ENCODE measurements at places on chromosomes 2 and 18. TPM values are rescaled to one million over a fixed set of nuclear protein-coding genes. Genes with fewer than 3 reads are reported as not detected.

DNA sequence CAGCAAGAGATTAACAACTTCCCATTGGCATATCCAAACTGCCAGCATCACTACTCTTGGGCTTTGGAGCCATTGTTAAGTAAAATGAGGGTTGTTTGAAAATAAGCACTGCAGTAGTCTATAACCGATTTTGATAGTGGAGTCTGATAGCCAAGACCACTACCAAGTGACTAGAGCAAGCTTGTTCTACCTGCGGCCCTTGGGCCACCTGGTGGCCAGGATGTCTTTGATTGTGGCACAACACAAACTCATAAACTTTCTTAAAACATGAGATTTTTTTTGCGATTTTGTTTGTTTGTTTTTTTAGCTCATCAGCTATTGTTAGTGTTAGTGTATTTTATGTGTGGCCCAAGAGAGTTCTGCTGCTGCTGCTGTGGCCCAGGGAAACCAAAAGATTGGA, 11.0 kb downstream of the UBE2E3 start:
- DNase-seq, result no peak

Gene ACTG2
- 0.17 TPM for total RNA-seq

GRCh38 chr2:29269095-29269764, 154.0 kb downstream of the CLIP4 start:
- DNase-seq, result no peak

Gene CELF4
- not detected for total RNA-seq

DNA sequence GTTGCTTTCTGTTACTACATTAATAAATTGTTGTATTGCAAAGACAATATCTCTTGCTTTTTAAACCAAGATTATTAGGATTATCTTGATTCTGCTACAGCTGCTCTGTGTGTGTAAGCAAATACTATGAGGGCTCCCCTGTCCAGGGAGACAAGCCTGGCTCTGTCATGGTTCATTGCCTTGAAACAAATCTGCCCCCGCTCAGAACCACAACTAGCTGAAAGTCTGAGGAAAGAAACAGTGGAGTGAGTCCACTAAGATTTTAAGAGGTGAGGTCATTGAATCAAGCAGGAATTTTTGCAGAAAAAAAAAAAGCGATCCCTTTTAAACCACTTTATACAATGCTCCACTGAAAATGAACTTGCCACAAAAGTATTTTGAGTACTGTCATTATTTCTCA, 30.8 kb upstream of the LRRTM4 start:
- DNase-seq, result no peak

Gene GNAL
- total RNA-seq, result 0.09 TPM

GRCh38 chr2:40543381-40543780, 91.5 kb upstream of the SLC8A1 start:
- no peak for DNase-seq

GRCh38 chr2:216159144-216159543, 50.0 kb downstream of the XRCC5 start:
- no peak for DNase-seq

DNA sequence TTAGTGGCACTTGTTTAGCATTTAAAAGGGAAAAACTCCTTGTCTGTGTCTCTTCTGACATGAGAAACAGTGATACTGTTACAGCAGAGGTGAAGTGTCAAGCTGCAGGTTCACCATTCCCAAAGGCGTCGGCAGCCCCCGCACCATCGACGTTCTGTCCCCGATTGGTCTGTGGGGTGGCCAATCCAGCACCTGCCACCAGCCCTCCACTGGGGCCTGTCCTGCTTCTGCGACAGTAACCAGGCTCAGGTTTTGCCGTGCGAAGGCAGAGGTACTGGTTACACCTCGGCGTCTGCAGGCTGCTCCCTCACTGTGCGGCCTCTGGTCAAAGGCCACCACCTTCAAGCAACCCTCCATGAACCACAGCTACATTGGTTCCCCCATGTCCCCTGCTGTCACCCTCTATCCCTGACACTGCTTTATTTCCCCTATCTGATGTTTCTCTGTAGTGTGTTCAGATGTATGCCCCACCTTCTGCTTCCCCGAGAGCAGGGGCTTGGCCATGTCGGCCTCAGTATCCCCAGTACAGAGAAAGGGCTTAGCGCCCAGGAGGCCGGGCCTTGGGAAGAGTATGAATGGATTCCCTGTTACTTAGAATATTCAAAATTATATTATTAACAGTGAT, 8.6 kb upstream of the ESPNL start:
- no peak for DNase-seq

Gene RGPD6
- total RNA-seq, result 8.9 TPM

- DNase-seq, result no peak
Observed at GRCh38 chr2:127859712-127860085, 1.7 kb upstream of the POLR2D start.

Gene MEP1B
- total RNA-seq, result not detected

DNA sequence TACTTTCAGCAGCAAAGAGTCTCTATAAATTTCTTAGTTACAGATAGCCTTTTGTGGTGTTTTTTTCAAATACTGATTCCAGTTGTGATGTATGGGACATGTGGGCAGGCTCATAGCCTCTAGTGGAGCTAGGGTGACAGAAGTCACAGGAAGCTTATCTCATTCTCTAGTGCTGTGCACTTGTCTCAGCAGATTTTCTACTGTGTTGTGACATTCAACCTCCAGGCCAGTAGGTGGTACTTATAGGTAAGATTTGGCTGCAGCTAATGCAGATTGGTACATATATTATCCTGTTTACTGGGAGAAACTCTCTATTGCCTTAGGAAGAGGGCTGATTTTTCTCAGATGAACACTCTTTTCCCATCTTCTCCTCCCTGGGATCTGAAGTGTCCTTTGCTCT, 176.2 kb downstream of the CALCRL start:
- no peak for DNase-seq

DNA sequence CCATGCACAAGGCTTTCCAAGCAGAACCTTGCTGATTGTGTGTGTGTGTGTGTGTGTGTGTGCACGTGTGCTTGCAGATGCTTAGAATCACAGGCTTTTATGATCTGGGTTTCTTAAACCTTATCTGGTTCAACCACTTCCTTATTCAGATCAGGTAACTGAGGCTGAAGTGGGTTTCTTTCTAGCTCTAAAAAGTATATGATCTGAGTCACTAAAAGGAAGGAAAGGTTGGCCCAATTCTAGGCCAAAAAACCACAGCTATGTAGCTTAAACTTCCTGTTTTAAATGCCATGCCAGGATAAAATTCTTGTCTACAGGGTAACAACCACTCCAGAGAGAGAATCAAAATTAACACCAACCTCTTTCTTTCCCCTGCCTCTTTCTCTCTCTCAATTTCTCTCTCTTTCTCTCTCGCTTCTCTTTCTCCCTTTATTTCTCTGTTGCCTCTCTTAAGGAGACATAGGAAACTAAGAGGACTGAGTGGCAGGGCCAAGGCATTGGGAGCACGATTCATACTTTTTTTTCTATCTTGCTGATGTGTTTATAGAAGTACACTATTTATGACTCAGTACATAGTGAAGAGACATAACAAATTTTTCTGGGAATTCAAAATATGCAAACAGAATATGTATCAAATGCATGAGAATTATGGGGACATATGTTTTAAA, 140.3 kb downstream of the TRIB2 start:
- DNase-seq, result peak; percentile 72

Gene NT5C1B
- not detected for total RNA-seq

Gene GREB1
- total RNA-seq, result not detected

Gene CCDC148
- 1.1 TPM for total RNA-seq

DNA sequence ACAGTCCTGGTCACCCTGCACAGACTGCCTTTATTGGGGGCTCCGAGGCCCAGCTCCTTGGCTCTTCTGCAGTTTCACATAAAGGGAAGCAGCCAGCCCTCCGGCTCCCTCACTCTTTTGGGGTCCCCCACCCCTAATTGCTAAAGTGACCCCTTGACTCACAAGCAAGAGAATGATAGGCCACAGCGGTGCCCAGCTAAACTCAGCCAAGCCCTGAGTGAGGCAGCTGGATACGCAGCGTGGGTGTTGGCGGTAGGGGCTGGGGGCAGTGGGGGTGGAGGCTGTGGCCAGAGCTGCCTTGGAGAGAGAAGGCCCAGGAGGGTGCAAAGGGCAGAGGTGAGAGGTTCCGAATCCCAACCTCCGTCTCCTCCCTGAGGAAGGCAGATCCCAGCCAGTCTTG, 25.5 kb upstream of the ALPP start:
- DNase-seq, result no peak

DNA sequence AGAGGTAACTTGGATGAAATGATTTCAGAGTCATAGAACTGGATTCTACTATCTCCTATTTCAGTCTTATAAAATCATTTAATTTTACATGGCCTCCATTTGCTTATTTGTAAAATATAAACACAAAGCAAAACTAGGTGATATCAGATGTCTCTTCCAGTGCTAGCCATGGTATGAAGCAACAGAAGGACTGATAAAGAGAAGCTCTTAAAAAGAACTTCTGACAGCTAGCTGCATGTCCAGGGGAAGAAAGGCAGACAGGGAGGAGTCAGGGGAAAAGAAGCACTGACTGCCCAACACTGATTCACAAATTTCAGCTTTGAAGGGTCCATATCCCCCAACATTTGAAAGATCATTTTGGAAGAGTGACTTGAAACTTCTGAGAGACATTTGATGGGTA, 6.4 kb downstream of the SLC8A1 start:
- no peak for DNase-seq

DNA sequence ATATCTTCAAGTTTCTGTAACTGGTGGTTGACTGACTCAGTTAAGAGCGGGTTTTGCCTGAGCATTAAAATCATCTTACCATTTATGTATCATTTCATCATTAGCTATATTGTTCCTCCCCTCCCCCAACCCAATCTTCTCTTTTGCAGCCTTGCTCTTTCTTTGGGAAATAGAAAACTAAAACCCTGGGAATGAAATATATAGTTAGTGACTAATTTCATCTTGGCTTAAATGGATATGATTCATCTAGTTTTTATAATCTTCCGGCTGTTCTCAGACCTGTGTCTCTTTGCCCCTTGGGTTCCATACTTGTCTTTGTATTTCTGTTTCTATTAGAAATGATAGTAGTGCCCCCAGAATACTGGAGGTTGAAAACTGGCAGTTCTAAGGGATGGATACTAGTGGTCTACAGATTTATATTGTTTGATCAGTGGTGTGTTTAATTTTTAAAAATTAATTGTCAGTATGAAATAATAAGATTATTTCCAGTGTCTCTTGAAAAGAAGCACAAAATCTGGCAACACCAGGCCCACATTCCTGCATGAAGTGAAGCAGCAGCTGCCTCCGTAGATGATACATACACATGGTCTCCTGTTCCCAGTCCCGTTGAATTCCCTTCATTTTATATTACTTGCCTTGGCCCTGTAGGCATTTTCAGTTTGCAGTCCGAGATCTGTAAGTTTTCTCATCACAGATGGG, 44.5 kb downstream of the PHLPP1 start:
- DNase-seq, result peak; percentile 26

Gene RAB6C
- total RNA-seq, result not detected

Gene RFTN2
- total RNA-seq, result 0.26 TPM

DNA sequence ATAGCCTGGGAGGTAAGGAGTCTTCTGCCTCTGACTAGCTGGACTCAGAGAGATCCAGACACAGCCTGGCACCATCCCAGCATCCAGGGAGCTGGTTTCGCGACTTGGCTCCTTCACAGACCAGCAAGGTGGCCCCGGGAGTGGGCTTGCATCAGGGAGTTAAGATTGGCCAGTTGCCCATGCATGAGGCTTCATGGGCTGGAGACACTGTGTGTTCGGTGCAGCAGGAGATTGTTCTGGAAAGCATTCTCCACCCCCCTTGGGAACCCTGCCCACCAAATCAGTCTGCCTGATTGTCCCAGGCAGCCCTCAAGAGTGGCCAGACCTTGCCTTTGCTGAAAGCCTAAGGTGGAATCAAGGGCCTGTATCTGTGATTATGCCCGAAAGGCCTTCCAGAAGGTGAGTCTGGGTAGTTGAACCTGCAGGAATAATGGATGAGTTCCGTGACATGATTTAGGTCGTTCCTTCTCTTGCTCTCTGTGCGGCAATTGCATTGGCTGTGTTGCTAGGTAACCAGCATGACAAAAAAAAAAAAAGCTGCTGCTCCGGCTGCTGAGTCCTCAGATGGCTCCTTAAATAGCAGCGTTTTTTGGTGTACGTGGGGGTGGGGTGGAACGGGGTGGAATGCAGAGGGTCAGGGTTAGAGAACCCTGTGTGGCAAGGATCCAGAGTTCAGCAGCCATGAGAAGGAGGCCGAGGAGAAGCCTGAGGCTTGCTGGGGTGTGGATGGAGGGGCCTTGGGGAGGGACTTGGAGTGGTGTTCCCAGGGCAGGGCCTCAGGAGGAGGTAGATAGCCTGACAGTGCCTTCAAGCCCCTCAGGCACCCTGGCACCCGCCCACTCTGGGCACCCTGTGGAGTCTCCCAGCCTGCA, 93.0 kb upstream of the MCFD2 start:
- DNase-seq, result peak; percentile 61

- DNase-seq, result no peak
Observed at GRCh38 chr2:23530909-23531276, 145.9 kb downstream of the KLHL29 start.

DNA sequence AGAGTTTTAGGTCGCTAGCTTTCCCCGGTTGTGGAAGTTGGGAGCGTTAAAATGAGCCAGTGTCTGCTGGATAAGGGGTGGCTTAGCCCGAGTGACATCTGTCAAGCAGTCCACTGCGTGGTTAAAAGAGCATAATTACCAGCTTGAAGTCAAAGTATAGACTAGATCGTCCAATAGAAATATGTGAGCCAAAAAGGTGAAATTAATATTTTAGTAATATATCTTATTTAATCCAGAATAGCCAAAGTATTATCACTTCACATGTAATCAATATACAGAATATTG, 654 bp downstream of the COMMD1 start:
- no peak for DNase-seq

DNA sequence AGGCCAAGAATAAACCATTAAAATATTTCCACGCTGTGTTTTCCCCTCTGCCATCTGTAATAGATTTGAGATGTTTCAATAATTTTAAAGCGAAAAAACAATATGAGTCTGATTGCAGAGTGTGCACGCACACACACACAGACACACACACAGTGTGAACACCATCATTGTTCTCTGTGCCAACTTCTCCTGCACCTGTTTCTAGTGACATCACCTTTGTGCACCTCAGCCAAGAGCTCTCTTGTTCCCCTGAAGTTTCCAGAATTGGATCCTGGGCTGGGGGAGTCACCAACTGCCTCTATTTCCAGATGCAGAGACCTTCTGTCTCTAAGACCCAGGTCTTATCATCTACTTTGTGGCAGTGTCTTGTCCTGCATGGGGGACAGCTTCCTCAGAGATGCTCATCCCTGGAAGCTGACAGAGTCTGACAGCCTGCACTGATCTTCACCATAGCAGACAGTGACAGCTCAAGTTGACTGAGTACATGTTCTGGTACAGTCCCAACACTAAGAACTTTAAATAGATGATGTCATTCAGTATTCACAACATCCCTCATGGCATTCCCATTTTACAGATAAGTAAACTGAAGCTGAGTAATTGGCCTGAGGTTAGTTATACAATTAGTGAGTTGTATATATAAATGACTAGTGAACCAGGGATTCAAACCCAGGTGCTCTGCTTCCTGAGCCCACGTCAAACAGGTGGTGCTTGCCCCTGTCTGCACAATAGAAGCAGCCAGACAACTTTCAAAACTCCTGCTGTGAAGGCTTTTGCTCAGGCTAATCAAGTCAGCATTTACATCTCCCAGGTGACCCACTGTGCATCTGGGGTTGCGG, 39.4 kb downstream of the ACOXL start:
- no peak for DNase-seq
